ENCODE measurements at places on chromosomes 6 and 20. TPM values are rescaled to one million over a fixed set of nuclear protein-coding genes. Genes with fewer than 3 reads are reported as not detected.

Gene PGK2
- total RNA-seq, result not detected

DNA sequence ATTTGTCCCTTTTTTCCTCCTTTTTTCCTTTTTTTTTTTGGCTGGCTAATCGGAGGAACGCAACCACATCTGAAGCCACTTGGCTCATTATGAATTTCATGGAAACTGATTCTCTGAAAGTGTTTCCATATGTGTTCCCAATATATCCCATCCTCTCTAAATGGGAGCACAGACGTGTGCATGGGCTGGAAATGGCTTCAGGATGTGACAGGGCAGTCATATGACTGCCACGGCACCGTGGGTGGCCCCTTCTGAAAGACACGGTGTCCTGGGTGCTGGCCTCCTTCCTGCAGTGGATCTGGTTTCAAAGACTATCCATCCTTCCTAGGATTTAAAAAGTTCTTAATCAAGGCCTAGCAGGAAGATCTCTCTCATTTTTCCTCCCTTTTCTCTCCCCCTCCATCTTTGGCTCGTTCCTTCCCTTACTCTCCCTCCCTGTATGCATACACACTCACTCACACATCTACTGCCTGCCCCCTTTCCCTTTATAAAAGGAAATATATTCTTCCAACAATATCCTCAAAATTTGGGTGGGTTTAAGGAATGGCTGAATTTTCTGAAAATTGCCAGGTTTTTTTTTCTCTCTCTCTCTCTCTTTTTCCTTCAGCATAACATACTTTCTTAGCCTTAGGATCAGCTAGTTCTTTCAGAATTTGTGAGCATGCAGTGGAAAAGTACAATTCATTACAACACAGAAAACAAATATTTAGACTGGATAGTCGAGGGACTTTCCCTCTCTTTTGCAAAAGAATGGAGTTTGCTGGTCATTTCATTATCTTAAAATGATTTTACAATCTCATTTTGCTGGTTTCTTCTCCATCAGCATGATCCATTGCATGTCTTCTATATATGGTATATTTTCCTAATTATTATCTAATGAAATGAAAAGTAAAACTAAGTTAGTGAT lies 161.2 kb upstream of the SUPT3H start:
- DNase-seq, result peak; percentile 91

DNA sequence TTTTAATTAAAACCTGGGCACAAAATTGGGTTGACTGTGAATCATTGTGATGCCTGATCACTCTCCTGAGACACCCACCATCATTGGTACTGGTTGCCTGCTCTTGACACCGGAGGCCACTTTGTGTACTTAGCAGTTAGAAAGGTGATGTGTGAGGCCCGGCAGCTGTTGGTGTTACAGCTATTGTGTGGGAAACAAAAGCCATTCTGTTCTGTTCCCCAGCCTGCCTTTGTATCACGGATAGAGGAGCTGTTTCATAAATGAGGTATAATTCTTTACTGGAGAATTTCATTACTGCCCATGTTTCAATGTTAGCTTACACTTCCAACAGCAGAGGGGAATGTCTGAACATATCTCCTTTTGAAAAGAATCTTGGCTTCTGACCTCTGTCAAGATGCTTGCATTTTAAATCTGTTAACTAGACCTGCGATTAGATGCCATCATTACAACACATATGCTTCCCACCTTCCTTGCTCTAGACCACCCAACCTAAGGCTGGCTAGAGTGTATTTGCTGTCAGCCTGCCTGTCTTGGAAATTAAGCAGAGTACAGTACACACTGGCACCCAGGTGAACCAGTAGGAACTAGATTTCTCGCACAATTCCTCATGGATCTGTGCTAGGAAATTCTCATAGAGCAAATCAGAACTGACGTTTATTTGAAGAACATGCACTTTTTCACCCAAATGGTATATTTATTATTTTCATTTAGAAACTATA lies 142.4 kb upstream of the INSM1 start:
- no peak for DNase-seq

DNA sequence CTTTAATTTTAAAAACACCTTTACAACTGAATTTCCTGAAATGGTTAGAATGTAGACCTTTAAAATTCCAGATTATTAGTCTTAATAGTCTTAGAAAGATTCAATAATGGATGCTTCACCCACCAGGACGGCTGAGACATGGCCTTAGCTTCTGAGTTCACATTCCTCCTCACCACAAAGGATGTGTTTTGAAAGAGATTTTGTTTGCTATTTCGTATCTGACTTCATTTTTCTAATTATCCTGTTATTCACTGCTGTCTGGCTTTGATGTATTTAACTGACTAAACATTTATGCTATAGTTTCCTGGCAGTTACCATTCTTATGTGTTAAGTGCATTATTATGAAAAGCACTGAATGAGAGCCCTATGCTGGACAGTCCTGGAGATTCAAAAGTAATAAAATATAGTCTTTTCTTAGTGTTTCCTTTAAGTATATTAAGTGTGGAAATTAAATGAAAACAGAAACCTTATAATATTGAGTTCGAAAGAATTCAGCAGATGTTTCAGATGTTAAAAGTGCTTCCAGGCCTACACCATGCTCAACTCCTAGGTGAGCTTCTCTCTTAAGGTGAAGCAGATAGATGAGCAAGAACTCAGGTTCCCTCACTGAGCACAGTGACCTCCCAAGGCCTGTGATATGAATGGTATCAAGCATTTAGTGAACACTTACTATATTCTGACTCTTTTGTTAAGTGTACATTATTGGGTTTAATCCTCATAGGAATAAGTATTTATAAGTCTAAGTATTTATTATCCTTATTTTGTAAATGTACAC lies 40.3 kb downstream of the MAP3K4 start:
- DNase-seq, result no peak

- no peak for DNase-seq
These were observed 486.1 kb upstream of the CDH4 start for GRCh38 chr20:60765821-60766403.

- DNase-seq, result no peak
These were observed 150.8 kb upstream of the RIPOR2 start for GRCh38 chr6:25086500-25087091.
